Stimulated activated CD4-positive, alpha-beta T cell treated with anti-CD3 and anti-CD28 coated beads, Interleukin-1b, Interleukin-23, amount 100 ng/mL, for 1 hour (primary cell): ENCODE measurements at places on chromosomes 12 and 14.

DNA sequence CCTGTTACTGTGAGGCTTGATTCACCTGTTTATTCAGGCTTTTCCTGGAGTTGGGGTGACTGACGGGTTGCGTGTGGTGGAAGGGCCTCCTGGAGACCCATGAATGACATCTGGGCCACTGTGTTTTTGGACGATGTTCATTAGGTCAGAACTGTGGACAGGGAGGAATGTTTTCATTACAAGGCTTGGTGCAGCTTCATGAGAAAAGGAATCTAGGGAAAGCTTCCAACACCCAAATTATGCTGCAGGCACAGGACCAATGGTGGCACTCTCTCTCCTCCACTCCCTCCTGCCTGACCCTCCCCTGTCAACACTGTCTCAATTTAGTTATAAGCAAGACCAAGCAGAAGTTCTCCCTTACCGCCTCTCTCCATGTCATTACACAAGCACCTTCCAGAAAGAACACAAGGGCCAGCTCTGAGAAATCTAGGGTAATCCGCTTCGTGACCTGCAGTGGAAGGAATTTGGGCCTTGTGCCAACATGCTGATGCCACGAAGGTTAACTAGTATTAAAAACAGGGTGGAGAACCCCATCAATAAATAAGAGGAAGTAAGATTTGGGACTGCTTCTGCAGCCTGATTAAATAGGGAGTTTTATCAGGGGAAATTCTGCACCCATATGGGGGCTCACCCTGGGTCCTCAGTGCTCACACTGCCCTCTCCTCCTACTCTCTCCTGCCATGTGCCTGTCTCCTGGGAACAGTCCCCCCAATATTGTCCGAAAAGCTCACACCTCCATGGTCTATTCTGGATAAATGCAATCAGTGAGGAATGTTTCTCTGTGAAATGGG, 200.3 kb downstream of the KTN1 start:
- no peak for DNase-seq

- no peak for DNase-seq
Measured at GRCh38 chr12:79857675-79858074, 77.2 kb downstream of the PPP1R12A start.

DNA sequence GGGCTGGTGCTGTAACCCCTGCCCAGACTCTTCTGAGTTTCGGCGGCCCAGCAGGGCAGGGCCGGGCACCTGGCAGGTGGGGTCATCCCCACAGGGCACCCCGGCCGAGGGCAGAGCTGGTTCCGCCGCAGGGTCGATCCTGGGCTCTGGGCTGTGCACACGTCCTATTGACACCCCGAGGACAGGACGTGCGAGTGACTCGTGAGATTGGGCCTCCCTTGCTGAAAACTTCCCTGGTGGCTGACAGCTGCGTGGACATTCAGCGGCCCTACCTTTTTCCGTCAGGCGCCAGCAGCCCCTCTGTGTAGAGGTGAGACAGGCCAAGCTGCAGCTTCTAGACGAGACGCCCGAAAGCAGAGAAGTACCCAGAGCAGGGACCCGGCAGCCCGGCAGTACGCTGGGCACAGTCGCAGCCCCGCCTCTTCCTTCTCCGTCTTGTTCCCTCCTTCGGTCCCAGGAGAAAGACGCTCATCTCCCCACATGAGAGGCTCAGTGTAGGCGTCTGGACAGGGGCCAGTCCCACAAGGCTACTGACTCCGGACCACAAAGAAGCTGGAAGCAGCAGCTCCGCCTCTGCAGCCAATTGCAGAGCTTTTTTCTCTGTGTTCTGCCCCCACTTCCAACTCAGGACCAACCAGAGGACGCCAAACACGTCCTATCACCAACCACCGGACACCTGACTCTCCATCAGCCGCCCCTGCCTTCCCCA, at the start of gene LRCOL1:
TSS of gene LRCOL1 (minus strand) at position 532 of the 709 bp plus-strand sequence. CDS start 4,331 bp downstream, outside the sequence.
- DNase-seq = no peak

GRCh38 chr14:94660306-94660946, 48.2 kb downstream of the SERPINA3 start:
- no peak for DNase-seq

GRCh38 chr12:98456041-98456440, 59.3 kb upstream of the TMPO start:
- DNase-seq = no peak

DNA sequence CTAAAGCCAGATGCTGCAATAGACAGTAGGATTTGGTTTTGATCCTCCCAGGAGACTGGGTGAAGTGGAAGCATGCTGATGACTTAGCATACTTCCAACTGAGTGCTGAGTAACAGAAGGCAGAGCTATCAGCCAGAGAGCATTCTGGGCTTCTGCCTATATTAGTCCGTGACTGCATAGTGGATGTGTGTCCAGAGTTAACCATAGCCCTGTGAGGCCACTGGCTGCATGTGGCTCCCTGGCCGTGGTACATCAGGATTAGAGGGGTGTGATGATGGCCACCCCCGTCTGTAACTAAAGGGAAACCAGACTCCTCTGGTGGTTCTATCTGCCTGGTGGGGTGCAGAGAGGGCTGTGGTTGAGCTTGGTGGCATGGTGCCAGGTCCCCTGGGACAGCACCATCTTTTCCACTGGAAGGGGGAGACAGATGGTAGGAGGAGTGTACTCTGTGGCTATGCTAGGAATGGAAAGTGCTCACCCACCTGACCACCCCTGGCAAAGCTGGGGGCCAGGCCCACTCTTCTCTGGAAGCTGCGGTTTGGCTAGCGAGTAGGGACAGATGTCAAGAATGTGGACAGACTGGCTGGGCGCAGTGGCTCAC, 27.4 kb downstream of the ABCD4 start:
- no peak for DNase-seq

DNA sequence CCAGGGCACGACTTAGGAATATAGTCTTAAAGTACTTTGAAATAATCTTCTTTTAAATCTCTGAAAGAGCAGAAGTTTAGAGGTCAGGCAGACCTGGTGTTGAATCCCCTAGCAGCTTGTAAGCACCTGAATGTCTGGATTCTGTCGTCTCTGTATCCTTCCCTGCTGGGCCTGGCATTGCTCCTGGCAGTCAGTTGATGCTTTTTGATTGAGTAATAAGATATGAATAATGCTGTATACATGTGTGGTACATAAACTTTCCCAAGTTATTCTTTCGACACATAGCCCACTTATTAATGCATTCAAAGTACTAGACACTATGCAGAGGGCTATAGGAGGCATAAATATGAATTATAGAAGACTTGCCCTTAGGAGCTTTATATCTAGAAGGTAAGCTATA, 31.4 kb downstream of the EVL start:
- no peak for DNase-seq

GRCh38 chr14:56816574-56817391, 6.5 kb upstream of the OTX2 start:
- DNase-seq = no peak

GRCh38 chr12:47889040-47889439, 15.8 kb downstream of the VDR start:
- DNase-seq = no peak

DNA sequence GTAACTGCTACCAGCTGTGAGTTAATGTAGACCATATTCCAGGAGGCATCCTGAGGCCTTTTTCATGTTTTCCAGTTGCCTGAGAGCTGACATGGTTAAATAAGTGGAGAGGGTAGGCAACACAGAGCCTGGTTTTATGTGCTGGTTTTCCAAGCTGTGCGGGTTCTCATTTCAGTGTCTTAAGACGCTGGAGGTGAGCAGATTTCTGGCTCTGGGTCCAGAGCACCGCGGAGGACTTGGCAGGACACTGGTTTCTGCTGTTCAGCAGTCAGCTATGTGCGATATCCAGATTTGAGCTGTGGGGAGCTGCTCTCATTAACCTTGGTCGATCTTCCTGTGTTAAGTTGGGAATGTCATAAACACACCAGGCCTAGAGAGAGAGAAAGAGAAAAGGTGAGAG, 680.8 kb downstream of the BCL11B start:
- DNase-seq = no peak

DNA sequence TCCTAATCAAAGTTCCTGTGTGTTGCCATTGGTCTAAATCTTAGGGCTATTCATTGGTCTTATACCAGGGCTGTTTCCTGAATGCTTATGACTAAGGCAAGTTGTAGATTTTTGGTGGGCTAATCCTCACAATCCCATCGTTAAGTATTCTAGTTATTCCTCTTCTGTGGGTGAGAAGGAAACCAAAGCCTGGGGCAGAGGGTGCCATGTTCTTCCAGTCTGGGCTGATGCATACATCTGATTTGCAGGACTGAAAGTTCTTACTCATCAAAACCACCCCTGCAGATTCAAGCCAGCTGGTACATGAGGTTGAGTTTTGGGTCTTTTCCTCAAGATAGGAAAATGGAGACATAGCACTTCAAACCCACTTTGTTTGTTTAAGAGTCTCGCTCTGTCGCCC, 25.7 kb downstream of the PPP1CC start:
- no peak for DNase-seq

- DNase-seq = no peak
Measured at GRCh38 chr14:49593016-49593415, 5.7 kb upstream of the LRR1 start.

GRCh38 chr12:106647793-106648514, 65.2 kb downstream of the RFX4 start:
- DNase-seq = no peak

DNA sequence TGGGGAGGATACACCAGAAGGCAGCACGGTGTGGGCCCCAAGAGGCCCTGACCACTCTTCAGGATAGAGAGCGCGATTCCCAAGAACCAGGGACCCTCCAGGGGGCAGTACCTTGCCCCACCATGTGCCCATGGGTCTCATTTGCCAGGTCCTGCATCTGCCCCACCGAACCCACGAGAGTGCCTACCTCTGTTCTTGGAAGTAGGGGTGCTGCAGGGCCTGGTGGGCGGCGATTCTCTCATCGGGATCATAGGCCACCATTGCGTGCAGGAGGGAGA, 72.7 kb downstream of the MOK start:
- DNase-seq = no peak

- DNase-seq = no peak
Measured at GRCh38 chr14:91144425-91145145, 30.7 kb downstream of the DGLUCY start.

DNA sequence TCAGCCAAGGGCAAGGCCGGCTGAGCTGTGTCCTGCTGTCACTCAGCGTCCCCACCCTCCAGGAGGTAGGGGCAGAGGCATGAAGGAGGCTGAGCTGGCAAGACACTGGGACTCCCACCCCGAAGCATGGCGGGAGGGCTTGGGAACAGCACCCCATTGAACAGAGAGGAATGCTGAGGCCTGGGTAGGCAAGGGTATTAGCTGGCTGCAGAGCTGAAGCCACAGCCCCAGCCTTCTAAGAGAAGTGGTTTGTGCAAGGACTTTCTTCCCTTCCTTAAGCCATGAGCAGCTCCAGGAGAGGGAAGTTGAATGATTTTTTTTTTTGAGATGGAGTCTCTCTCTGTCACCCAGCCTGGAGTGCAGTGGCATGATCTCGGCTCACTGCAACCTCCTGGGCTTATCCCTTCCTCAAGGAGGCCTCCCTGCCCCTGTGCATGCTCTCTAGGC, 6.6 kb upstream of the CFAP73 start:
- no peak for DNase-seq

DNA sequence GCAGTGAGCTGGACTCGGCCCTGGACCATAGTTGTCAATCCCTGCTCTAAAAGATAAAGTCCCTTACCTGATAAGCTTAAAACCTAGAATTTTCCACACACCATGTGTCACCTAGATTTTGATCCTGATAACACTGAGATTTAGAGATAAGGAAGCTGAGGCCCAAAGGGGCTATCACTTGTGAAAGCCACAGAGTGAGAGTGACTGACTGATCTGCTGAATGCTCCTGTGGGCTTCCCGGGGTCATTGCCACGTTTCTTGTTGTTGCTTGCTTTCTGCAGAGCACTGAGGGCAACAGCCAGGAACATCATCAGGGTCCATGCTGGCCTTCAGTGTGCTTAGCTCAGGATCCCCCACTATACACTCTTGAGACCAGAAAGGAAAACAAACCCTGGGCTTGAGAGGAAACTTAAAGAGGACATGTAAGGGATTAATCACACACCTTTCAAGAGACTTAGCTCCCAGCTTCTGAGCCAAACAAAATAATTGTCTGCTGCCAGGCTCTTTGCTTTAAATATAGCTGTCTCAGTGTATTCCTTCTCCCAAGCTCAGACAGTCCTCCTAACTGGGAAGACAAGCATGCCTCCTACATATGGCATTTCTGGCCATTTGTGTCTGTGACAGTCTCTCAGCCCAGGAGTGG, 82.6 kb upstream of the ARHGAP5 start:
- no peak for DNase-seq

DNA sequence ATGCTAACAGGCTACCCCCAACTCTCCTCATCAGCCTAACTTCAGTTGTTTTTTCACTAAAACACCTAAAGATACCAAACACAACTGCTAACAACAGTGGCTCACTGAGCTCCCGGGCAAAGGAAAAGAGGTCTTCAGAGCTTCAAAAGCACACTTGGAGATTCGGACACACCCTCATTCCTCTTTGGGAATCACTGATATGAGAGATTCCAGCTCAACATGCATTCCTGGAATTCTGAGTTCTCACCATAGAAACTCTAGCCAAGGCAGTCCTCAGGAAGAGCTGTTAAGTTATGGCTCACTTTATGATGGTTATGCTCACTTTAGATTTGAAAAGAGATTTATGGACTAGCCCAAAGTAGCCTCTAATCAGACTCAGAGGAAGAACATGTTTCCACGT, 40.1 kb downstream of the STXBP6 start:
- DNase-seq = no peak

DNA sequence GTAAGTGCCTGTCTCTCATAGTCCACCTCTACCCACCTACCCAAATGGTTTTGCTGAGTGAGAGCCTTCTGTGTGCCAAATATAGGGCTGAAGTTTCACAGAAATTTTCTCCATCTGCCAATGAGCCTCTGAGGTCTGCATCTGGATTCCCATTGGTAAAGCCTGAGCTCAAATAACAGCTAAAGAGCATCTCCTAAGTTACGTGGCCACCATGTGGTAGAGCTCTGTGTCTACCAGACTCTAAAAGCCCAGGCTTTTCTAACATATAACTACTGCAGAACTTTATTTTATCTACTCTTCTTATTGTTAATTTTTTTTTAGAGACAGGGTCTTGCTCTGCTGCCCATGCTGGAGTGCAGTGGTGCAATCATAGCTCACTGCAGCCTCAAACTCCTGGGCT, 16.0 kb downstream of the AMDHD1 start:
- no peak for DNase-seq

DNA sequence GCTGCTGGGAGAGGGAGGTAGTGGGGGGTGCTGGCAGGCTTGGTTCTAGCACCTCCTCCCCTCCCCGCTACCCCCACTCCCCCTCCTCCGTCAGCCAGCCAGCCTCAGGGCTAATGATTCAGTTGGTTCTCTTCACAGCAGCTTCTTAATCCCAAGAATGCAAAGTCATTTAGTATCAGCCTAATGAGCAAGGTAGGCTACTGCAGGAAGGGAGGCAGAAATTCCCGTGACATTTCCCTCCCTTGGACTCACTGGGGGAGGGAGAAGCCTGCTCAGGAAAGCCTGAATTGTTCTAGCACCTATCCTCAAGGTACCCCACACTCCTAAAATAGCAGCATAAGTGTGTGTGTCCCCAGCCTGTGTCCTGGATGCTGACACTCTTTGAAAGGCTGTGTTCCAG, 29.8 kb downstream of the ITPK1 start:
- no peak for DNase-seq

- no peak for DNase-seq
Measured at GRCh38 chr14:53209370-53209769, 56.2 kb upstream of the DDHD1 start.

- DNase-seq = no peak
Measured at GRCh38 chr14:22991852-22992251, 9.5 kb upstream of the AJUBA start.

- no peak for DNase-seq
Measured at GRCh38 chr12:98653866-98654493, 8.9 kb downstream of the APAF1 start.

- no peak for DNase-seq
Measured at GRCh38 chr14:23513818-23514643, 37.5 kb downstream of the ZFHX2 start.

- no peak for DNase-seq
Measured at GRCh38 chr12:62876938-62877548, 57.9 kb downstream of the PPM1H start.
